ENCODE measurements at places on chromosomes 7 and 10. TPM values are rescaled to one million over a fixed set of nuclear protein-coding genes. Genes with fewer than 3 reads are reported as not detected.

DNA sequence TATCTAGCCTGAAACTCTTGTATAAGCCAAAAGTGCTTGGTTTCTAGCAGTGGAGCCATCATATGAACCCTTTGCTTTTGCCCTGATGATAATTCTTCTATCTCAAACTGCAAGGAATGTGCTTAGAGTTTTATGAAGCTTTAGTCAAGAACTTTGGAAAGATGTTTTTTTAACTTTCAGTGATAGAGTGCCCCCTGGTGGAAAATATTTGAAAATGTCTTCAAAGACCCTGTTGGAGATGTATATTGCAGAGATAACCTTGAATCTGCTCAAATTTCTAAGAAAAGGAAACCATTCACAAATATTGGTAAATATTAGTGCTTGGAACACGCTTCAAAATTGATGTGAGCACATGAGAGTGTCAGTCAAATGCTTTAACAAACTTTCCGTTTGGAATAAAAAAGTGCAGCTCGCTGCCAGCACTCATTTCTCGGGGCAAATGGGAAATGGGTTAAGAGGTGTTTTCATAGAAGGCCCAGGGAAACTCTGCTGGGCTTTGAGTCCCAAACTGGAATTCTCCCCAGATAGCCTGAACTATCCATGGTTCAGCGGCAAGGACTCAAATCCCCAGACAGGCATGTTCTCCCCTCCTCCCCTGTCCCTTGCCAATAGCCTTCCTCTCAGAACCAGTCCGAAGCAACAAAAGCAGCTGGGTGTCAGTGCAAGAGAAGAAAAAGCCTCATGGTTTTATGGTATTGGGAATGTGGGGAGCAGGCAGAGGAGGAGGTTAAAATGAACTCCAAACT is 129.3 kb downstream of the MYOF start:
- peak; percentile 52 for DNase-seq

GRCh38 chr10:71382757-71383156 is 14.0 kb upstream of the CDH23 start:
- no peak for DNase-seq

DNA sequence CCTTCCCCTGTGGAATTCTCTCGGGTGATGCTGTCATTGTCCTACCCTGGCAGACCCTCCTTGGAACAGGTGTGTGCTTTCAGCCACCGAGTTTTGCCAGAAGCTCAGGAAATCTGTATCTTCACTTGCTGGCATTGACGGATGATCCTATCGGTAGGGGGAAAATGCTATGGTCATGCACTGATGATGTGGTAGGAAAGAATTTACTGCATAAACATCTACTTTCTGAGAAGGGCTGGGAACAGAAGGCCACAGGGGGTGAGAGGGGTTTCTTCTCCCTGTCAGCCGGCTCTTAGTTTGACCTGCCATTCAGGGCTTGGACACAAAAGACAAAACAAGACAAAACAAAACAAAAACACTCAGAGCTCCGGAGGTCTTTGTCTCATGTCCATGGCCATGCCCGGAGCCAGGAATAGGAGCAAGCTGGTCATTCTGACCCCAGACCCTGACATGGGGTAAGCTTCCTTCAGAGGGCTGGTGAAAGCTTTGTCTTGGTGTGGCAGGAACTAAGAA is 43.6 kb upstream of the CARD11 start:
- peak; percentile 28 for DNase-seq

GRCh38 chr7:40634118-40634517 is 499.3 kb downstream of the SUGCT start:
- DNase-seq = no peak

- DNase-seq = peak; percentile 59
These were observed 169.9 kb downstream of the RNF133 start for GRCh38 chr7:122528879-122529481.

DNA sequence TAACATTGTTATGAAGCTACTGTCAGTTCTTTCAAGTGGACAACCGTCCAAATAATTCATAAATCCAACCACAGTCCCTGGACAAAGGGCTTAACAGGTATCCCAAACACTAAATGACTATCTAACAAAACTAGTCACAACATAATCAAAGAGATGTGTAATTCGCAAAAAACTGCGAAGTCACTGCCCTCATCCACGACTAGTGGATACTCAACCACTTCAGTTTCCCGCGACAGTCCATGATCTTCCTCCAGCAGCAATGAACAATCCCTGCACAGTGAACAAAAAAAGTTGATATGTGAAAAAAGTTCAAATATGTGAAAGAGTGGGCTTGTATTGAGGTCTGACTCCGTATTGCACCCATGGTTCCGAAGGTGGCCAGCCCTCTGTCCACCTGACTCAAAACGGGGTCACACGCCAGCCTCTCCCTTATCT is 287 bp downstream of the DCLRE1A start:
- no peak for DNase-seq

GRCh38 chr10:78321500-78321899 is 287.8 kb downstream of the RPS24 start:
- no peak for DNase-seq

- DNase-seq = peak; percentile 5
These were observed 85.9 kb downstream of the UBE3C start for GRCh38 chr7:157224627-157225026.

DNA sequence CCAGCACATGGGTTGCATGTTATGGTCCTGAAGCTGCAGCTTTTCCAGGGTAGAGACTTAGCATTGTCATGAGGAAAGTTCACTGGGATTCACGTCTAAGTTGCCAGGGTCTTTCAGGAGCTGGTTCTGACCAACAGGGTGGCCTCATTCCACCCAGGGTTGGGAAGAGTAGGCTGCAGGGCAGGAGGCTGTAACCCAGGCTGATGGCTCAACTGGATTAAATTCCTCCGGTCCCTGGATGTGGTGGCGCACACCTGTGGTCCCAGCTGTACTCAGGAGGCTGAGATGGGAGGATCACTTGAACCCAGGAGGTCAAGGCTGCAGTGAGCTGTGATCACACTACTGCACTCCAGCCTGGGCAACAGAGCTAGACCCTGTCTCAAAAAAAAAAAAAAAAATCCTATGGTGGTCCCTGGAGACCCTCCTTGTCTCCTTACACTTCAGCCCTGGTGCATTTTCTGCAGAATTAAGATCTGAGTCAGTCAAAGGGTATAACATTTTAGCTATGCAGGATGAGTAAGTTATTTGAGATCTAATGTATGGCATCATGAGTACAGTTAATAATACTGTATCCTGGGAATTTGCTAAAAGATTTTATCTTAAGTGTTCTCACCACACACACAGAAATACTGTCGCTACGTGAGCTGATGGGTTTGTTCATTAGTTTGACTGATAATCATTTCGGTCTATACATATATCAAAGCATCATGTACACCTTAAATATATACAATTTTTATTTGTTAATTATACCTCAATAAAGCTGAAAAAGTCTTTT is 44.0 kb downstream of the ASB13 start:
- no peak for DNase-seq

DNA sequence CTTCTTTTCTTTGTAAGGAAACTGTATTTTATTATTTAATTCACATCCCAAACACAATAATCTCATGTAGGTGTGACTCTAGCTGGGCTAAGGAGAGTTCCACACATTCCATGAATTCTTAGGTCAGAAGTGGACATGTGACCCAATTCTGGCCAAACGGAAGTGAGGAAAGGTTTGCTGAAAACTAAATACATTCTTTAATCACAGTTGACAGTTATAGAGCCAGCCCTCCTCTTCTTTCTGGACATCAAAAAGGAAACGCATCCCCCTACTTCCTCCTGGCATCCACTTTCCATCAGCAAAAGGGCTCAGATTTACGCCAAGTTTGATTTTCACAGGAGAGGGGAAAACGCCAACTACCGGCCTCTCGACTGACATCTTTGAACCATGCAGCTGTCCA is 774.4 kb upstream of the POM121L12 start:
- peak; percentile 9 for DNase-seq

DNA sequence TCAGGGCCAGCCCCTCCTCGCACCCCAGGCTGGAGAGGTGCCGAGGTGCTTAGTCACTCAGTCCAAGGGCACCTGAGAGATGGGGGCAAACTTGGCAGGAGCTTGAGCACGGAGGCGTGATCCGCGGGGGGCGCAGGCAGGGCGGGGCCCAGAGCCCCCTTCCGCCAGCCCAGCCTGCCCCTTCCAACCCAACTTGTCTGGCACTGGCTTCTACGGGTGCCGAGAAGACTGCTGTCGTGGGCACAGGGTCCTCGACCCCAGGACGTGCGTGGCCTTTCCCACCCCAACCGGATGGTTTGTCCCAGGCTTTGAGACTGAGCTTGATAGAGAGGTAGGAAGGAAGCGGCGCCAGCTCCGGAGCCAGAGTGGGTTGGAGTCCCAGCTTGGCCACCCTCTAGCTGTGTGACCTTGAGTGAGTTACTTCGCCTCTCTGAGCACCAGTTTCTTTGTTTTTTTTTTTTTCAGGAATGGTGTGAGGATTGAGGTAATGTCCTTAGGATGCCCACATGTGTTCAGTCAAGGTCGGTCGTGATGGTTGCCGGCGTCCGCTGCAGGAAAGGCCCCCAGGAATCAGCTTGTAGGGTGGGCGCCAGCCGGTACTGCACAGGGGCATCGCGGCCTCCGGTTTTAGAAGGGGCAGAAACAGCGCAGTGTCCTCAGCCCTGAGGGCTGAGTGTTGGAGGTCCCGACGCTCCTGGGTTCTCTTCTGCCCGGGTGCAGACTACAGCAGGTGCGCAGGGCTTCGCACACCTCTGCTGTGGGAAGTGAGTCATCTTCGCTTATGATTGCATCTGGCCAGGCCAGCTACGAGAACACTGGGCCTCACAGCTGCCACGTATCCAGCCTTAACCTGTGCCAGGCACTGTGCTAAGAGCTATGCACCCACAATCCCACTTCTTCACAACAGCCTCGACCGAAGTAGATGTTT is 28.6 kb upstream of the VAX1 start:
- DNase-seq = peak; percentile 20

- no peak for DNase-seq
These were observed 53.8 kb upstream of the TCF7L2 start for GRCh38 chr10:112896273-112896672.

DNA sequence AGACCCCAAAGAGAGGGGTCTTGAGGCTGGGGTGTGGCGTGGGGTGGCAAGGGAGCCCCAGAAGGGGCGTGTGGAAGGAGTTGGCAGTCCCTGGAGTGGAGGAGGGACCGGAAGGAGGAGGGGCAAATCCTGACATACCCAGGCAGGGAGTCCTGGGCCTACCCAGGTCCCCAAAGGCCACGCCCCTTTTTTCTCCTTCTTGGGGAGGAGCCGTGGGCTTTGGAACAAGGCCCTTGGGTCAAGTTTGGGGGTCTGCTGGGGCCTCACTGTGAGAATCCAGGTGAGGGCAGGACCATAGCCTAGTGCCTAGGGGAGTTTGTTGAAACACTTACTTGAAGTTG is 1.2 kb upstream of the SMARCD3 start:
- DNase-seq = no peak

- no peak for DNase-seq
These were observed 78.7 kb upstream of the SVIL start for GRCh38 chr10:29713450-29713849.

DNA sequence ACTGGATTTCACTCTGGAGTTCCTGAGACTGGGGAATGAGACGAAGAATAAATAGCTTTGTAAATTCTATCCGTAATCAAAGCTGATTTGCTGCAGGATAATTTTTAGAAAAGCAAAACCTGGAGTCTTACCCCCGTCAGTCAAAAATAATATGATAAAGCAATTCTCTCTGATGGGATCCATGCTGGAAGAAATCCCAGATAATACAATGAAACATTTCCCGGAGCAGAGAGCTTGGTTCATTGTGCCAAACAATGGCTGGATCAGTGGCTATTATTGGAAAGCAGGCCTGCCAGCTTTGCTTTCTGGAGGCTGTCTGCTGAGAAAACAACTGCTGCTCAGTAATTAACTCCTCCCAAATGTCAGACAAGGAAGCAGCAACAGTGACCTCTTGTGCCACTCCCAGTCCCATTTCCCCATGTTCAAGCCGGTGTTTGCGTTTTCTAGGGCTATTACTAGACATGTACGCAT is 609.4 kb upstream of the PCDH15 start:
- peak; percentile 12 for DNase-seq

- no peak for DNase-seq
These were observed 405.2 kb upstream of the AUTS2 start for GRCh38 chr7:69193061-69193460.

DNA sequence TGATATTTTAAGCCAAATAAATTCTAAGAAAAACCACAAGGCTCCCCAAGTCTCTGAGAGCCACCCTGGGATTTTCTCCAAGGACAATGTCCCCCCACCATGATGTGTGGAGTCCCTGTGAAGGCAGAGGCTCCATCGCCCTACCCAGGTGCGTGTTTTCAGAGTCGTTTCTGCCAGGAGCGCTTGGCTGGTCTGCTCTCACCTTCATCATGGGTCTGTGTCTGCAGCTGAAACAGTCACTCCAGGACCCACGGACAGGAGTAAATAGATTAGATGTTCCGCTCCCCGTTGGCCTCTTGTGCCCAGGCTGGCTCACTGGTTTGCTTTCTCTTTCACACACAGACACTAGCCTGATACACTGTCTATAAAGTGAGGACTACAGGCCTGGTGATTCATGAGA is 217.5 kb downstream of the SFMBT2 start:
- DNase-seq = no peak

- no peak for DNase-seq
These were observed 258.7 kb downstream of the ZMYND11 start for GRCh38 chr10:393787-394438.

DNA sequence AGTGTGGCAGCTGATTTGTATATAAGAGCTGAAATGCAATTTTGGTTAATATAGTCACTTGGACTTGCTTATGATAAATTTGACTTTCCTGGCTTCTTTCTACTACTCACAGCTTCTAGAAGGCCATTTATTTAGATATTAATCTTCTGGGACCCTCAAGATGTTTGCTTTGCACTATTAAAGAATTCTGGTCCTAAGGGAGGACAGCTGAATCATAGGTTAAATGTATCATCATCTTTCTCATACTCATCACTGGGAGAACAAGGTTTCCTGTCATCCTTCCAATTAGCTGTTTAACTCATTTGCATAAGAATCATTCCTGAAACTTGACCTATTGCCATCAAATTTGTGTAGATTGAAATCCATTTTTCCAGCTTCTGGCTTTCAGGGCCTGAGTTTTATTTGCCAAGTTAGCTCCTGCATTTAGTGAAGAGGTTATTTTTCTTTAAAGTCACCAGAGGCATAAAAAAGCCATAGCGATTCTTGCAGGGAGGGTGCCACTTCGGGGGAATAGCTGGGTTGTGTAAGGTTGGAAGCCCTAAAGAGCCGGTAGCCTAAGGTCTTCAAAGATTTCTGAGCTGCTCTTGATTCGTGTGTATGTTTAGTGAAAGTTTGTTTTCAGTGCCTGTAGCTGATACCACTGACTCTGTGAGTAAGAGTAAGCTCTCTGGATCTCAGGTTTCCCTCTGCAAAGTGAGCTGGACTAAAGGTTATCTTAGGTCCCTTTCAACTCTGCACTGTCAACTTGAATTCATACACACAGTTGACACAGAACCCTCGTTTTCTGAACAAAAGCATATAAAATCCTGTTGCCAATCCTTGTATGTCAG is 4.3 kb downstream of the MAP3K8 start:
- no peak for DNase-seq

- DNase-seq = peak; percentile 90
These were observed 44.9 kb downstream of the AKR1B15 start for GRCh38 chr7:134593530-134594392.

SUN3 gene
- total RNA-seq = not detected

SLC16A12 gene
- total RNA-seq = 110 TPM

NUTM2D gene
- 0.87 TPM for total RNA-seq

HECW1 gene
- 3.1 TPM for total RNA-seq

MEOX2 gene
- 0.05 TPM for total RNA-seq

SYT15B gene
- total RNA-seq = 0.52 TPM

PRPS1L1 gene
- total RNA-seq = not detected

TEX47 gene
- not detected for total RNA-seq

PDSS1 gene
- 6.9 TPM for total RNA-seq

All from renal cortical epithelial cell (primary cell).